ENCODE measurements at places on chromosomes 16 and 17.

DNA sequence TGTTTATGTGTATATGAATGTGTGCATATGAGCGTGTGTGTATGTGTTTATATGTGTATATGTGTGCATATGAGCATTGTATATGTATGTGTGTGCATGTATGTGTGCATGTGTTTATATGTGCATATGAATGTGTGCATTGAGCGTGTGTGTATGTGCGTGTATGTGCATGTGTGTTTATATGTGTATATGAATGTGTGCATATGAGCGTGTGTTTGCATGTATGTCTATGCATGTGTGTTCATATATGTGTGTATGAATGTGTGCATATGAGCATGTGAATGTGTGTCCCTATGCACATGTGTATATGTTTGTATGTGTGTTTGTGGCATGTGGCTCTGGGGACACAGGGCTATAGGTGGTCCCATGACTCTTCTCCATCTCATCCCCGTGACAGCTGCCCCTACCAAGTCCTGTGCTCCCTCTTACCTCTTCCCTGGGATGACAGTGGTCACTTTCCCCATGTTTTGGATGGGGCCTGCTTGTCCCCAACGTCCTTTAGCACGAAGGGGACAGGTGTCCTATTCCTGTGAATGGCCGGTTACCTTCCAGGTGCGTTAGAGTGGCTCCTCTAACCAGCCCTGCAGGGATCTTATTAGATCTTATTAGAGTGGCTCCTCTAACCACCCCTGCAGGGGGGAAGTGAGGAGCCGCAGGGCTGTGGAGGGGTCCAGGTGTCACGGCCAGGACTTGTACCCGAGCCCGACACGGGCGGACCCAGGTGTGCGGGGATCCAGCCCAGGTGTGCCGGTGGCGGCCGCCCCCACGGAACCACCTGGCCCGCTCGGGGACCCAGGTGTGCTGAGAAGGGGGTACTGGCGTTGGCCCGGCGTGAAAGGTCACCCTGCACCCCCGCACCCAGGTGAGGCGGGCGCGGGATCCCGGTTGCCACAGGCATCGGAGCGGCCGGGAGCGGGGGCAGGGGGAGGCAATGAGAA, 105.6 kb downstream of the SEC14L1 start:
- ATAC-seq, result no peak

DNA sequence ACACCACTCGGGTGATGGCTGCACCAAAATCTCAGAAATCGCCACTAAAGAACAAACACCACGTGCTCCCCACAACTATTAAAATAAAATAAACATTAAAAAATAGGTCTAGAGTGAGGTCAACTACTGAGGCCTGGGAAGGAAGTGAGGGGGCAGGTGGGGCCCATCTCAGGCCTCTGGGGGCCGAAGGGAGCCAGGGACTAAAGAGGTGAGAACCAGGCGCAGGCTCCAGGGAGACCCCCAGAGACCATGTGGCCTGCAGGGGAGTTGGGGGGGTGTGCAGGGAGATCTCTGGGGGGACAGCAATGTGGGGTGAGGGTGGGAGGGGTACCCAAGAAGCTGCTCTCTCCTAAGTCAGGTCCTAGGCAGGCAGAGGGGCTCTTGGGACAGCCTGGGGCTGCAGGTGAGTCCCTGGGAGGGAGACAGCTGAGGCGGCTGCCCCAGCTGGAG, 111.3 kb upstream of the SMURF2 start:
- ATAC-seq, result no peak

DNA sequence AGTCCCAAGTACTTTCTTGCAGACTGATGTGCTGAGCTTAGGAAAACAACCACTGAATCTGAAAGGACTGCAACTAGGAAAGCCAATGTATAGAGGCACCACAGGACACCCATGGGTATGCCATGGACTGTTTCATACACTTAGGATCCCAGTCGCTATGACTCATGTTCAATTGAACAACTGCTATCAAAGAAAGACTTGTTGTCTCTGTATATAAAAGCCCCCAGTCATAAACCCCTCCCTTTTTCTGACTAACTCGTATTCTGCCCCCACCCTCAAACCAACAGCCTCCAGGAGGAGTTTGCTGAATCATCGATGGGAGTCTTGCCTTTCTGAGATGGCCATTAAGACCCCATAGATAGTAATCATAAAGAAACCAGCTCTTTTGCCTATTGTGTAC, 205.4 kb downstream of the ANKFN1 start:
- ATAC-seq, result no peak

GRCh38 chr16:9845661-9846361, 336.4 kb downstream of the GRIN2A start:
- ATAC-seq, result no peak

DNA sequence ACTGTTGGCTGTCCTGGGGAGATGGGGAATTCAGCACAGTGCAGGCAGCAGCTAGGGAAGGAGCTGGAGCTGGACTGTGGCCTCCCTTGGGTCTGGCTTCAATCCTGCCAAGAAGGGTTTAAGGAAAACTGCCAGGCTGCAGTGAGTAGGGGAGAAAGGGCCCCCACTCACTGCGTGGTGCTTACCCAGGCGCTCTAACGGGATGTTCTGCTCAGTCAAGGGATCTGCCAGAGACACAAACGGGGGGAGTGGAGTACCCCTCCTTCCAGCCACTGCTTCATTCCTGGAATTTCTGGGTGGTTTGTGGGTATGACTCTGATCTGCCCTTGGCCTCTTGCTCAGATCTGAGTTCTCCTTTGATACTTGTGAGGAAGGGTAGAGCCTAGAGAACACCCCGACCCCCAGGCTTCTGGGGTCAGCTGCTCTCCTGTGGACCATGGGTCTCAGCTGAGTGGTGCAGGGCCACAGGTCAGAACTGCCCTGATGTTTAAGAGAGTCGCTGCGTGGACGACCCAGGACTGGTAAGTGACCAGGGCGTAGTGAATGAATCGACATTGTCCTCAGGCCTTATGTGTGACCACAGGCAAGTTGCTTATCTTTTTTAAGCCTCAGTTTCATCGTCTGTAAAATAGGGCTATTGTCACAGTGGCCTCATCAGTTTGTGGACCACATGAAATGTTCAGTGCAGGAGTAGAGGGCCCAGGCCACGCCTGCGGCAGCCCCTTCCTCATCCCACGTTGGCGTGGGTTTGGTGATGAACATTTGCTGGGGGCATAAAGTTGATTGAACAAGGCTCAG, 9.6 kb downstream of the CRISPLD2 start:
- peak; percentile 39 for ATAC-seq

GRCh38 chr17:64296246-64296645, 33.2 kb upstream of the TEX2 start:
- no peak for ATAC-seq

DNA sequence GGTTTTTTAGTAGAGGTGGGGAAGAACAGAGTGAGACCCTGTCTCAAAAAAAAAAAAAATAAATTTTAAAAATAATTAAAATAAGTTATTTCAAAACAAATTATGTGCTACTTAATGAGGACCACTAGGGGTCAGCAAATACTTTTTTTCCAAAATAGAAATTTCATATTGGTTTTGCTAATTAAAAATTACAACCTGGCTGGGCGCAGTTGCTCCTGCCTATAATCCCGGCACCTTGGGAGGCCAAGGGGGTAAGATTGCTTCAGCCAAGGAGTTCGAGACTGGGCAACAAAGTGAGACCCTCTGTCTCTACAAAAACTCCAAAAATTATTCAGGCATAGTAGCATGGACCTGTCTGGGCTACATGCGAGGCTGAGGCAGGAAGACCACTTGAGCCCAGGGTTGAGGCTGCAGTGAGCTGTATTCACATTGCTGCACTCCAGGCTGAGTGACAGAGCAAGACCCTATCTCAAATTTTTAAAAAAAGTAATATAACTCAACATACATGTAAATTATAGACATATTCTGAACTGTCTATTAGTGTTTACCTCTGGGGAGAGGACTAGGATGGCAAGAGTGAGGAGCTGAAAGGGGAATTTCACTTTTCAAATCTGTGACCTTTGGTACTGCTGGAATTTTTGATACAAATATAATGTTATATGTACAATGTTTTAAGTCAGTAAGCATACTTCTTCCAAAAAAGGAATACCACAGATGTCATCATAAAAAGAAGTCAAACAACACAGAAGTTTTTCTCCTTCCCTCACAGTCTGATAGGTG, 8.1 kb downstream of the MEIOB start:
- no peak for ATAC-seq

GRCh38 chr17:21124086-21124485, 2.7 kb upstream of the DHRS7B start:
- no peak for ATAC-seq

- no peak for ATAC-seq
Observed at GRCh38 chr17:33509331-33509730, 216.2 kb upstream of the ASIC2 start.

GRCh38 chr17:82840431-82840831, 609 bp upstream of the ZNF750 start:
- no peak for ATAC-seq

- ATAC-seq, result no peak
Observed at GRCh38 chr17:57945996-57946797, 9.0 kb downstream of the CUEDC1 start.

- ATAC-seq, result no peak
Observed at GRCh38 chr16:85285681-85286065, 173.4 kb upstream of the CIBAR2 start.

DNA sequence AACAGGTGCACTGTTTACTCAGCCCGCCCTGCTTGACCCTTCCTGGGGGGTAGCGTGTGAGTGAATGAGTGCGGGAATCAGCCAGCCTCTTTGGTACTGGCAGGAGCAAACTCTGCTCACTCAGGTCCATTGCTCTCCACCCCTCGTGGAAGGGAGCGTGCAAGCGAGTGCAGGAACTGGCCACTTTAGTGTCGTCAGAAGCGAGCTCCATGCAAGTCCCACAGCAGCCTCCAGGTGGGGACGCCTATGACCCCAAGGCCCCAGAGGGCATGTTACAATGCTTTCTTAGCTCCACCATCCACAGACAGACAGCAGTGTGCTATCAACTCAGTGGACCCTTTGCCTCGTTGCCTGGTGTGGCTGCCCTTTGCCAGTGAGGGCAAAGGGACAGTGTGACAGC, 1025.1 kb upstream of the CDH8 start:
- ATAC-seq, result no peak
